ENCODE measurements at places on chromosomes 5 and 9.

- DNase-seq = no peak
Measured at GRCh38 chr5:60687927-60688720, 11.8 kb downstream of the DEPDC1B start.

GRCh38 chr9:135887585-135888050 is 19.7 kb downstream of the CAMSAP1 start:
- DNase-seq = no peak

GRCh38 chr5:107242411-107243219 is 428.1 kb downstream of the EFNA5 start:
- DNase-seq = no peak

DNA sequence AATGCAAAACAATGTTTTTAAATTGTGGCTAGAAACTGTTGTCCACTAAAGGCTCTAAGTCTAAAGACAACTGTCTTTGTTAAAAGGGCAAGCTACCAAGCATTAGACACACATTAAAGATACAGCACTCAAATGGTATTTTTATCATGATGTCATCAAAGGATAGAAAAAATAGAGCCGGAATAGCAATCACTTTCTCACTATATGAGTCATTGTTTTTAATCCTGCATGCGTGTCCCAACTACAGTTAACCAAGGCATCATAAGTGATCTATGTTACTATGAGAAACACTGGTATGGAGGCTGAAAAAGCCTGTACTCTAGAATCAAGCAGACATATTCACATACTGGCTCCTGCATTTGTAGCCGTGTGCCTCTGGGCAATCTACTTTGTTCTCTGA is 1.9 kb upstream of the PJA2 start:
- no peak for DNase-seq

- no peak for DNase-seq
Measured at GRCh38 chr5:173530547-173530946, 85.9 kb downstream of the BOD1 start.

DNA sequence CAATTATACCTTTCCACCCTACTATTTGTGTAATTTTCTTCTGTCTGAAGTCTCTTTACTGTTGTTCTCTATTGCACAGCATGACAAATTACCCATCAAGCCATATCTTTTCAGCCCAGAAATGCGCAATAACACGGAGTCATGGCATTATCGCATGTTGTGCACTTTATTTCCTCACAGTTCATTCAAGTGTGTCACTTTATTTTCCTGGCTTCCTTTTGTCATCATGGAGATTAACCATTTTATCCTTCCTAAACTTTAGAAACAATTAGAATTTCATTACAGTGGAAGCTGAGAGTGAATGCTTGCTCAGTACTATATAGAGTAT is 41.3 kb upstream of the MEF2C start:
- no peak for DNase-seq

GRCh38 chr5:160361624-160362228 is 8.7 kb downstream of the C1QTNF2 start:
- DNase-seq = no peak

- DNase-seq = no peak
Measured at GRCh38 chr9:109903515-109904138, 123.6 kb downstream of the PALM2AKAP2 start.

DNA sequence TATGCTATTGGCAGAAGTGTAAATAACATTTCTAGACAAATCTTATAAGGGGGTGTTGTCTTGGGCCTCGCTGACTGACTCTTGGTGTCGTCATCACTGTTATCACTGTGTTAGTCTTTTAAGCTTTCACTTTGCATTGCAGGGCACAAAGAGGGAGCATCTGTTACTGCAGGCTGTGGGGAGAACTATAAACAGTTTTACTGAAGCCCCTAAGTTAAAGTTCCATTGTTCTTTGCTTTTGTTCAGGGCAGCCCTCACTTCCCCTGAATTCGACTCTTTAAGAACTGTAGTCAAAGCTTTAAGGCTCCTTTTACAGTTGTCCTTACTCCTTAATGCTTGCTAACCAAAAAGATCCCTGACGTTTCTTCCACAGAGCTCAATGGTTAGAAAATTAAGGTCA is 605.0 kb downstream of the RAB3C start:
- DNase-seq = no peak

DNA sequence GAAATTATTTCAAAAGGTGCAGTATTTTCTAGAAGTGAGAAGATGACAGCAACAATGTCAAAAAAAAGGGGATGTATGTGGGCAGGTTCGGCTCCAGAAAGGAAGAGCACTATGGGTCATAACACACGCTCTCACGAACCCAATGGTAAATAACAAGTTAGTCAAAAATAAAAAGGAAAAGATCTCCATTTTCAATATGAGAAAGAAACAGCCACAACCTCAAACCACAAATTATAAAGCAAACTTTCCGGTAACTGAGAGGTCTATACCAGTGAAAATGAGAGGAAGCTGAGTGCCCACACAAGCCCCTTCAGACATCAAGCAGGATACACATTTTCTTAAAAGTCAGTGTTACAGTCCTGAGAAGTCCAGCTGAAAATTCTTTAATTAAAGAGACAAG is 398.5 kb upstream of the RPS23 start:
- no peak for DNase-seq

DNA sequence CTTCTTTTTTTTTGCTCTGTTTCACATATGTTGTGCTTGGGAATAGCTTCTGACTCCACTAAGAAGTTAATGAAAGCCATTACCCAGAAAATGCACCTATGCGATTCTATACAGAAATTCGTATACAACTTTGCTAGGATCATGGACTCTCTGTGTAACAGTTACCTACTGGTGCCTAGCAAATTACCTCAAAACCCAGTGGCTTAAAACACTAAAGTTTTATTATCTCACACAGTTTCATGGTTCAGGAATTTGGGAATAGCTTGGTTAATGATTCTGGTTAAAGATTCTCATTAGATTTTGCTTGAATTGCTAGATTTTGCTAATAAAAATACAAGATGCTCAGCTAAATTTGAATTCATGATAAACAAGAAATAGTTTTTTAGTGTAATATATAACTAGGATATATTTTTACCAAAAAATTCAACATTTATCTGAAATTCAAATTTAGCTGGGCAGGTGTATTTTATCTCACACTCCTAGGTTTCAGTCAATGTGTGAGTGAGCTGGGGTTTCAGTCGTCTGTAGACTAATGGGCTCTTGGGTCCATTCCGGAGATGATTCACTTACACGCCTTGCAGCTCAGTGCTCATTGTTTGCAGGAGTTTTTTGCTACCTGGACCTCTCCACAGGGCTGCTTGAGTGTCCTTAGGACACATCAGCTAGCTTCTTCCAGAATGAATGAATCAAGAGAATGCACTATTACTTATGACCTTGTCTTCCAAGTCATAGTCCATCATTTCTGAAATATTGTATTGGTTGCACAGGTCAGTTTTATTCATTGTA is 75.1 kb downstream of the MROH2B start:
- DNase-seq = no peak

- no peak for DNase-seq
Measured at GRCh38 chr5:179869641-179870402, 11.2 kb upstream of the MRNIP start.

- DNase-seq = no peak
Measured at GRCh38 chr9:112863214-112863613, 27.5 kb downstream of the SLC46A2 start.

GRCh38 chr9:38727497-38728001 is 7.6 kb upstream of the FAM240B start:
- DNase-seq = no peak

DNA sequence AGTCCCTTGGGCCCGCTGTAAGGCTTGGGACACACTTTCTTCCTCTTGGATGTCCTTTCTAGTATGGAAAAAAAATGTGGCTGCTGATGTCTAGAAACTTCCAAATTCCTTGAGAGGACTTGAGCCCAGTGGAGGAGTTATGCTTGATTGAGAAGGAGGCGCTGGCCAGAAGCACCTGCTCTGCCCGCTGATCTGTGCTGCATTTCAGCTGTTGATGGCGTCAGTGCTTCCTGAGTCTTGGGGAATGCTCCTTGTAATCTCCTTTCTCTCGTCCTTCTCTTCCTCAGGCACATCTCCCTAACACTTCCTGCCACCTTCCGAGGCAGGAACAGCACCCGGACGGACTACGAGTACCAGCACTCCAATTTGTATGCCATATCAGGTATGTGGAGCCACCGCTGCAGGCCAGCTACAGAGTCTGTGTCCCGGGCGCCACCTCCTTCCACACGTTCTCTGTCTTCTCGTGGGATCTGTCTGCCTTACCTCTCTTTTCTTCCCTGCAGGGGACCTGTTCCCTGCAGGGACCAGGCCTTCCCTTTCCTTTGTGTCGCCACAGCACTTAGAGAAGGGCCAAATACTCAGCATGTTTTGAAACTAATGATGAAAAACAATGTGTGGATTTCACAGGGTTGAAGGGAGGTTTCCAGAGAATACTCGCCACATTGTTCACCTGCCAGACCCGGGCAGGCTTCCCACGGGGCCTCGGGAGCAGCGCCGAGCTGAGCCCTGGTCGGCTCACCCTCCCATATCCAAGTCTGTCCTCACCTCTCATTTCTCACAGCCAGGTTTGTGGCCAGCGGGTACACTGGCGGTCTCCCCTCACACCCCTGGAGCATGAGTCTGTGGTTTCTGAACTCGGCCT is 95.2 kb downstream of the MVB12B start:
- DNase-seq = no peak

GRCh38 chr5:139657363-139658321 is 9.5 kb downstream of the CXXC5 start:
- DNase-seq = no peak

- DNase-seq = no peak
Measured at GRCh38 chr5:125042261-125042890, 295.9 kb upstream of the ZNF608 start.

- DNase-seq = no peak
Measured at GRCh38 chr9:98627296-98627695, 81.4 kb downstream of the GABBR2 start.

DNA sequence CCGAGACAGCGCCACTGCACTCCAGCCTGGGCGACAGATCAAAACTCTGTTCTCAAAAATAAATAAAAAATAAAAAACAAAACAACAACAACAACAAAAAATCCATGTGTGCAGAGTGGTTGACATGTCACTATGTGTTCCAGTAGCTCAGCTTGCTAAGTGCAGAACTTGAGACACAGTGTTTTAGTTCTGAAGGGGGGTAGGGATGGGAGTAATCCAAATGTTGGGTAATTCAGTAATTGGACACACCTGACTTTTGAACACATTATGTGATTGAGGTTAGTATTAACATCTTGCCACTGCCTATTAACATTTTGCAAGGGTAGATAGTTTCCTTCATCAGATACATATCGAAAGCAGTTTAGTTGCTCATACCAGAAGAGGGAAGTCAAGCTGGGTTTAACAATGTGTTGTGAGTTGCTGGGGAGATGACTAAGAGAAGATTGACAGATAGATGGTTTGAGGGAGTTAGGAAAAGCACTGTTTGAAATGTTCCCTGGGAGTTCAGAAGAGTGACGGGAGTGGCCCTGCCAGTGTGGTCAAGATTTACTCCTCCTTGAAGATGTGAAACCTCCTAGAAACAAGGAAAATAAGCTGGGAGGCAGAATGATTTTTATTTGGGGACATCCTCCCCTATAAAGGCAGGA is 928 bp downstream of the HACD4 start:
- DNase-seq = no peak

- DNase-seq = no peak
Measured at GRCh38 chr5:68285851-68286611, 70.5 kb downstream of the PIK3R1 start.

DNA sequence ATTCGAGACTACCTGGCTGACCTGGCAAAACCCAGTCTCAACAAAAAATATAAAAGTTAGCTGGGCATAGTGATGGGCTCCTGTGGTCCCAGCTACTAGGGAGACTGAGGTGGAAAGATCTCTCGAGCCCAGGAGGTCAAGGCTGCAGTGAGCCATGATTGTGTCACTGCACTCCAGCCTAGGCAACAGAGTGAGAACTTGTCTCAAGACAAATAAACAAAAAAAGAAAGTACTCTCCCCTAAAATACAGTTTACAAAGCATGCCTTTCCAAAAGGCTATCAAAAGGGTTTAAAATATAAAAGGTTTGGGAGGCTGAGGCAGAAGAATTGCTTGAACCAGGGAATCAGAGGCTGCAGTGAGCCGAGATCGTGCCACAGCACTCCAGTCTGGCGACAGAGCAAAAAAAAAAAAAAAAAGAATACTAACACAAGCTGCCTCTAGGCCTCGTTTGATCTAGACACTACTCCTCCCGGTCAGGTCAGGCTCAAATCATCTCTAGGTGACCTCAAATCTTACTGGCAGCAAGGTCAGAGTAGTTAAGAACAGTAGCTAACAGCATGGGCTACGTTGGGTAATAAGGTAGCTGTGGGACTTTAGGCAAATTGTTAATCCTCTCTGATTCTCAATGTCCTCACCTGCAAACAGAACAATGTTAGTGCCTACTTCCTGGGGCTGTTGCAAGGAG is 9.3 kb downstream of the NAIF1 start:
- no peak for DNase-seq

DNA sequence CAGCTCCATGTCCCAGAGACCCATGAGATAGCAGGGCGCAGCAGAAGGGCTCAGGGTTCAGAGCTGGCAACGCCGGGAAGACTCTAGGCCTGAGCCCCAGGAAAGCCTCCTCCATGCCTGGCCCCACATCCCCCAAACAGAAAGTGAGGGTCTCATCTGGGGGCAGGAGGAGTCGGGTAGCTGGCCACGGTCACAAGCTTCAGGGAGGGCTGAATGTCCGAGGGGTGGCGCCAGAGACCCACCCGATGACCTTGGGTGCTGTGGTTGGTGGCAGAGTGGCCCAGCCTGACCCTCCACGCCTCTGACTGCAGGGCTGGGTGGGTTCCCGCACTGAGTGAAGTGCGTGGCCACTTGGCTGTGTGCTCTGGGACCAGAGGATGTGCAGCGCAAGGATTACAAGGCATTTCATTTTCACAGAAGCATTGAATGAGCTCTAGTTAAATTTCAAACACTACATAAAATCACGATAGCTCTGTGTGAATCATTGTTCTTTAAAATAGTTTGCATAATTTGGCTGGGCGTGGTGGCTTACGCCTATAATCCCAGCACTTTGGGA is 3.0 kb downstream of the C8G start:
- no peak for DNase-seq

- no peak for DNase-seq
Measured at GRCh38 chr5:173237875-173238220, 2.8 kb upstream of the NKX2-5 start.

GRCh38 chr9:134888603-134889190 is 8.1 kb downstream of the FCN2 start:
- no peak for DNase-seq

DNA sequence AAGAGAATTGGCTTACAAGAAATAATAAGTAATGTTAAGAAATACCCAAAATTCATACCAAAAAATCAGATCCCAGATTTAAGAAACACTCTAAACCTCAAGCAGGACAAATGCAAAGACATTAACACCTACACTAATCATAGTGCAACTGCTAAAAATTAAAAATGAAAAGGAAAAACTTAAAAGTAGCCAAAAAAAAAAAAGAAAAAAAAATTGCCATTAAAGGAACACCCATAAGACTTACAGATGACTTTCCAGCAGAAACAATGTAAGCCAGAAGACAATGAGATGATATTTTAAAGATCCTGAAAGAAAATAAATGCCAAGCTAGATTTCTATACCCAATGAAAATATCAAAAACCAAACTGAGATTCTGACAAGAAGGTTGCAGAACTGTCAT is 101.5 kb downstream of the DENND1A start:
- no peak for DNase-seq

GRCh38 chr5:81226286-81226685 is 6.8 kb upstream of the CKMT2 start:
- no peak for DNase-seq

GRCh38 chr9:133991964-133992779 is at the start of gene VAV2:
Gene VAV2, minus strand, starts transcription at chr9:133992324. Its CDS starts 46 bp downstream, at chr9:133992278.
- peak; percentile 49 for DNase-seq

GRCh38 chr9:3224931-3225330 is 300.9 kb downstream of the RFX3 start:
- DNase-seq = no peak

GRCh38 chr9:115694014-115694413 is 459.6 kb upstream of the PAPPA start:
- no peak for DNase-seq
